ENCODE measurements at places on chromosomes 5 and 9. TPM values are rescaled to one million over a fixed set of nuclear protein-coding genes. Genes with fewer than 3 reads are reported as not detected.

AMBP gene
- polyA plus RNA-seq, result not detected

LCN9 gene
- not detected for polyA plus RNA-seq

F2RL2 gene
- polyA plus RNA-seq, result not detected

PSD2 gene
- polyA plus RNA-seq, result 243 TPM

NME5 gene
- polyA plus RNA-seq, result 113 TPM

SNCAIP gene
- polyA plus RNA-seq, result 4.6 TPM

MARVELD2 gene
- polyA plus RNA-seq, result 0.66 TPM

ANKRD18A gene
- 1.4 TPM for polyA plus RNA-seq

MEF2C gene
- 372 TPM for polyA plus RNA-seq

SLC34A3 gene
- polyA plus RNA-seq, result not detected

NFIB gene
- polyA plus RNA-seq, result 16.4 TPM

TSSK1B gene
- not detected for polyA plus RNA-seq

GNA14 gene
- polyA plus RNA-seq, result 7.1 TPM

AGXT2 gene
- polyA plus RNA-seq, result not detected

WWC1 gene
- polyA plus RNA-seq, result 15.0 TPM

KCNV2 gene
- not detected for polyA plus RNA-seq

RNF14 gene
- polyA plus RNA-seq, result 96.9 TPM

F2RL1 gene
- not detected for polyA plus RNA-seq

C5orf52 gene
- polyA plus RNA-seq, result not detected

CSF1R gene
- 0.25 TPM for polyA plus RNA-seq

STPG3 gene
- polyA plus RNA-seq, result not detected

FBLL1 gene
- polyA plus RNA-seq, result 7.6 TPM

LRRC19 gene
- not detected for polyA plus RNA-seq

GLT6D1 gene
- polyA plus RNA-seq, result not detected

IL9 gene
- not detected for polyA plus RNA-seq

ERAP2 gene
- polyA plus RNA-seq, result not detected

ARAP3 gene
- 0.55 TPM for polyA plus RNA-seq

TAF11L14 gene
- not detected for polyA plus RNA-seq

CDX1 gene
- polyA plus RNA-seq, result not detected

PCDHA5 gene
- 6.3 TPM for polyA plus RNA-seq

NSA2 gene
- polyA plus RNA-seq, result 110 TPM

NDUFA8 gene
- 377 TPM for polyA plus RNA-seq

MCIDAS gene
- polyA plus RNA-seq, result not detected

ARL10 gene
- polyA plus RNA-seq, result 1.1 TPM

FIBCD1 gene
- not detected for polyA plus RNA-seq

C9orf153 gene
- polyA plus RNA-seq, result 0.98 TPM

DNAJC18 gene
- 11.1 TPM for polyA plus RNA-seq

NTRK2 gene
- polyA plus RNA-seq, result 8.1 TPM
